Right kidney (tissue), 9 donors: ENCODE measurements at places on chromosomes 7 and 10.

DNA sequence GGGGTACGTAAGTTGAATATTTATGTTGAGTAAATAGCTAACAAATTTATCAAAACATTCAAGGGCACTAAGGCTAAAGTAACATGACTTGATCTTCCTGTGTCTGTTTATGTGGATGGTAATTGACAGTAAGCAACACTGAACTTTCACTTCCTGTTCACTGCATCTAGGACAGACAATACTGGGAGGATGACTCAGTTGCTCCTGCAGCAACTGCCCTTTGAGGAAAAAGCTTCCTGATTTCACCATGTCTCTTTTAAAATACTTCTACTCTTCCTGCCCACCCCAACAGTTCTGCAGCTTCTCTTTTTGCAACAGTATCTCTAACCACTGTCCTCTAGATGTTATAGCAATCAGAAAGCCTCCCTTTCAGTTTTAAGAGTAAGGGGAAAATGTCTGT, 76.6 kb upstream of the HGF start:
- DNase-seq = no peak

- DNase-seq = no peak
Measured at GRCh38 chr10:61262486-61263261, 190.5 kb downstream of the TMEM26 start.

DNA sequence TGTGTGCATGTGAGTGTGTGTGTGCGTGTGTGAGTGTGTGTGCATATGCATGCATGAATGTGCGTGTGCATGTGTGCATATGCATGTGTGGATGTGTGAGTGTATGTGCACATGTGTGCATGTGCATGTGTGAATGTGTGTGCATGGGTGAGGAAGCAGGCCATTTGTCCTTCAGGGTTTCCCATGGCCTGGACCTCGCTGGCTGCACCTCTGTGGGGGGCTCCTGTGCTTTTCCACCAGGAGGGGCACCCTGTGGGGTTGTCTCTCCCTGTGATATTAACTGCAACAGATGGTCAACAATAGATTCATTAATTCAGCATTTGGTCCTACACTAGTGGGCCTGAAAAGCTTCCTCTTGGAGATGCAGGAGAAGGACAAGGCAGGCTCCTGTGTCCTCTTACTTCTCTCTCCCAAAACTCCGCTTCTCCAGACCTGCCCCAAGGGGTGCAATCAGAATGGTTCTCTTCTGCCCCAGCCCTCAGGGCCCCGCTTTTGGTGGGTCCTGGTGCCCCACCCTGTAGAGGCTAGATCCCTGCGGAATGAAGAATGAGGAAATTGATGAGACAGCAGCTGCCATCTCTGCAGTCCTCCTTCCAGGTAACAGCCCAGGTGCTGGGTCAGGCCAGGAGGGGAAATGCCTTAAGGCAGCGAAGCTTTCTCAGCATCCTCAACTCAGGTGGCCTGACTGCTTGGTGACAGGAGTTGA, 41.5 kb upstream of the NUB1 start:
- DNase-seq = no peak

- no peak for DNase-seq
Measured at GRCh38 chr10:133039803-133040165, 47.9 kb upstream of the ADGRA1 start.

DNA sequence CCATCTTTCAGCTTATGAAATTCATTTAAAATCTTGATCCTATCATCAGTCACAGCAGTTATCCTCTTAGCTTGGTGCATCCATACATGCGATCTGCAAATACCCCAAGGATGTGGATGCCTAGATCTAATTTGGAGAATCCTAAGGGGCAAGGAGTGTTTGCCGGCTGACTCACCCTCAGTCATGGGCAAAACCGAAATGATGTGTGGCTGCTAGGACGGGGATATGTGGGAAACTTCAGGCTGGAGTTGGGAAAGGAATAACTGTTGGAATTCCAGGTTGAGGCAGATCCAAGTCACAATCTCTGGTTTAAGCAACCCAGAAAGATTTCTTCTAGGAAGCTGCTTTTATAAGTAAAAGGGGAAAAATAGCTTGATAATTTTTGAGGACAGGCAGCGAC, 19.7 kb upstream of the GOT1 start:
- DNase-seq = no peak

DNA sequence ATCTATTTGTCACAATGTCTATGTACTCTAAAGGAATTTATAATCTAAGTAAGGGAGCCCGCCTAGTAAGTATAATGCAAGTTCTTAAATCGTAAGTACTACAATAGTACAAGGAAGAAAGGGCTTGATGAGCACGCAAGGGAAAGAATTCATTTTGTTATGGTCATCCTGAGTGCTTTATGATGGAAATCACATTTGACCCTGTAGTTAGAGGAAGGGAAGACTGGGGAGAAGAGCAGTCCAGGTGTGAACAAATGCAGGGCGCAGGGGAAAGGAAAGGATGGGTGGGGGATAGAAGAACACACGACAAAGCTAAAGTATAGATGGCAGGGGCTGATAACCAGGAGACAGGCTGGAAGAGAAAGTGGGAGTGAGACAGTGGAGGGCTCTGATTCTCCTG, 88.2 kb upstream of the ARMC3 start:
- DNase-seq = no peak

DNA sequence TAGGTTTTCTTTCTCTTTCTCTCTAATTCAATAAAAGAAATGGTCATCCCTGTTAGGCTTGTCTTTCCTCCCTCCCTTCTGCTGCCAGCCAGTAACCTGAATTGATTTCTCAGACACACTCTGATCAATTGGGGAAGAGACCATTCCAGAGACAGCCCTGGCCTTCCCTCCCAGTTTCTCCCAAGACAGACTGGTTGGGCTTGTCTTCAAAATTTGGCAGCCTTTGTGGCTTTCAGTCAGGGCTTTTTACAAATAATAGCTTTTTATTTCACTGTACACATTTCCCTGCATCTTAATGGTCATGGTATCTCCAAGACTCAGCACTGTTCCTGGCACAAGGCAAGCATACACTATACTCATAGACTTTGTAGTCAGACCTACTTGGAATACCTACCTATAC, 33.9 kb downstream of the BCAP29 start:
- no peak for DNase-seq

- DNase-seq = no peak
Measured at GRCh38 chr7:54060643-54061042, 481.5 kb upstream of the VSTM2A start.

GRCh38 chr7:128100225-128100948, 69.2 kb upstream of the LRRC4 start:
- DNase-seq = no peak

- DNase-seq = no peak
Measured at GRCh38 chr10:85618841-85619240, 747.8 kb downstream of the GRID1 start.

DNA sequence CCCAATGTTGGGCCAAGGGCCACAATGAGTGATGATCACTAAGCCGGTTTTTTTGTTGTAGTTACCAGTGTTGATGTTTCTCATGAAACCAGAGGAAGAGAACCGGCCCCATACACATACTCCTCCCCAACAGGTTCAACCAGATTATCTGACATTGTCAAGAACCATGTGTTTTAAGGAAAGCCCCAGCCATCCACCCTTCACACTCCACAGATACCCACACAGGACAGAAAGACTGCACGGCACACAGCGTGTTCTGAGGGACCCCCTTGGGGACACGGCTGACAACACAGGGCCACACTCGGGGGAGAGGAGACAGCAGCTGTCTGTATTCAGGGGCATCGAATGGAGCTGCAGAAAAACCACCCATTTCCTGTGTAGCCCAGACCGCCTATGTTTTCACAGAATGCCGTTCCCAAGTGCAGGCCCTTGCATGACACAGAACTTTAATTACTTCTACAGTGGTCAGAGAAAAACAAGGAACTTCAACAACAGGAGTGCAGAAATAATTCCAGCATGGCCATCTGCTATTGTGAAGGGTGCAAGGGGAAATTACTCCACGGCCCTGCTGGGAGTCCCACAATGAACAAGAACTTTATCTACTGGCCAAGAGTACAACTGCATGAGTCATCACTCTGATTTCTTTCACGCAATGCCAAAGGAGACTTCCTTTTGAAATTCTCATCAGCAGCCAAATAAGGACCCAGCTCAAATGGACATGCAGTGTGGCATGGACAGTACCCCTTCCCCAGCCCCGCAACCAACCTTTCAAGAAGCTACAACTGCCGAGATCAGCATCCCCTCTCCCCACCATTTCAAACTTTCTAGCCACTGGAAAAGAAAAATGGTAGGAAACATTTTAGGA, 2.3 kb downstream of the KLF6 start:
- peak; percentile 58 for DNase-seq

DNA sequence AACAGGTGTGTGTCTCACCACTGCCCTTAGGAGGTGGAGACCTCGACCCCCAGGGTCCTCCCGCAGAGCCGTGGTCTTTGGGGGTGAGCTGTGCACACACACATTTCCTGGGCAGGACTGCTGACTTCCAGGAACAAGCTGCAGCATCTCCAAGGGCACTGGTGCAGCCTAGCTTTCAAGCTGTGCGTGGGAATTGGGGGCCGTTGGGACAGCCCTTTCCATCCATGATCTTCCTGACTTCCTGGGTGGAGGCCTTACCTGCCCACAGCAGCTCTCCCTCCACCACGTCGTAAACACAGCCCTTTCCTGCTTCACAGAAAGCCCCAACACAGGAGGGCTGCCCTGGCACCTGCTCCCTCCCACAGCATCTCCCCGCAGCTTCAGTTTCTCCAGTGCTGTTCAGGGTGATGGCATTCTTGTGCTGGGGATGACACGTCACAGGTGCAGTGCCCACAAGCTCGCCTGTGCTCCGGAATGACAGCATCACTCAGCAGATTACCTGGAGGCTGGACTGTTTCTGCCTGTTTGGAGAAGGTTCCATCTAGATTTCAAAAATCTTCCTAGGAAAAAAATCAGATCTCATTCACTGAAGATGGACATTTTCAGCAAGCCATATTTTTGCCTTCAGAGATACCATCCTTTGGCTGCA, 208.0 kb upstream of the PPP2R2D start:
- DNase-seq = no peak

- no peak for DNase-seq
Measured at GRCh38 chr10:2887391-2888070, 179.8 kb upstream of the PFKP start.

GRCh38 chr7:140656548-140657515, 15.9 kb upstream of the ADCK2 start:
- no peak for DNase-seq

GRCh38 chr7:55155351-55156117, 136.7 kb downstream of the EGFR start:
- no peak for DNase-seq

DNA sequence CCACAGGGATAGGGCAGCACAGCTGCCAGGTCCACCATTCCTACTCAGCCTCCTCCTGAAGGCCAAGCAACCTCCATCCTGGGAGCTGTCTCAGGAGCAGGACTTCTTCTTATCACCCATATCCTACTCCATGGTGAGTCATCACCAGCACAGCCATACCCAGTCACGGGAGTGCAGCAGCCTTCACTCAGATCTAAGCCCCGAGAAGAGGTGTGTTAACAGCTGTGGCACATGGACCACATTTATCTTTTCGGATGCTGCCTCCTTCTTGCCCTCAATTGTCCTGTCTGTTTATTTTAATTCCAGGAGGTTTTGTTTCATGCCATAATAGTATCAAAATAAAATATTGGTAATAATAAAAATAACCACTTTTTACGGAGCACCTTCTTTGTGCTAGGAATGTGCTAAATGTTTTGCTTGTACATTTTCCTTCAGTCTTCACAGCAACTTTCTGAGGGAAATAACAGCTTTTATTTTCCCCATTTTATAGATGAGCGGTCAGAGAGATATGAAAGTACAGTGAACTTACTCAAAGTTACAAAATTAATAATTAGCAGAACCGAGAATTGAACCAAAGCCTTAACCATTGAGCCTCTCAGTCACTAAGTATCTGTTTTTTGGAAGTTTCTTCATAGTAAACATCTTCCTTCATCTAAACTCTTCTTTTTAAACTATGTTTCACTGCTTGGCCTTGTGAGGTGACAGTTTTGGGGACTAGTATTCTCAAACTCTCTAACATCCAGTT, 2.5 kb upstream of the KEL start:
- no peak for DNase-seq

DNA sequence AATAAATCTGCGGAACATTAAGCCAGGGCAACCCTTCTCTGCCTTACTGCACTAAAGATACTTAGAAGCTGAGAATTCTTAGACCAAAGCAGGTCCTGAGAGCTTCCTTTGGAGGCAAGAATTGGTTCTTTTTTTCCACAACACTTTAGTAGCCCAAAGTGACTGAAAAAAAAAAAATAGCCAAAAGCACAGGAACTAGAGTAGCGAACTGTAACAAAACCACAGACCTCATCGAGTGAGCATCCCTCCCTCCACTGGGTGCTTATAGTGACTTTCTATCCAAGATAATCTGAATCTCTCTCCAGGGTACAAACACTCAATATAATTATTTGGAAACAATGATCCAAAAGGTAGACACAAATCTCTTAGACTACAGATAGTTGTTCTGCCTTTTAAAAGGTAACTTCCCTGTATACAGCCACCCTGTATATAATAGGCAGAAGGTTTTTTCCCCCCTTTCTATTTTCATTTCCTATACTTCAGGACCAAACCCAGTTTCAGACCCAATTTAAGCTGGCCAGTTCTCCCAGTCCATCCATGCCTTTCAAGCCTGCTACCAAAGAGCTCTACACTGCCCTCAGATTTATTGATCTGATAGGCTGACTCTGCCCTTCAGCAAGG, 31.6 kb upstream of the KCNIP2 start:
- no peak for DNase-seq

DNA sequence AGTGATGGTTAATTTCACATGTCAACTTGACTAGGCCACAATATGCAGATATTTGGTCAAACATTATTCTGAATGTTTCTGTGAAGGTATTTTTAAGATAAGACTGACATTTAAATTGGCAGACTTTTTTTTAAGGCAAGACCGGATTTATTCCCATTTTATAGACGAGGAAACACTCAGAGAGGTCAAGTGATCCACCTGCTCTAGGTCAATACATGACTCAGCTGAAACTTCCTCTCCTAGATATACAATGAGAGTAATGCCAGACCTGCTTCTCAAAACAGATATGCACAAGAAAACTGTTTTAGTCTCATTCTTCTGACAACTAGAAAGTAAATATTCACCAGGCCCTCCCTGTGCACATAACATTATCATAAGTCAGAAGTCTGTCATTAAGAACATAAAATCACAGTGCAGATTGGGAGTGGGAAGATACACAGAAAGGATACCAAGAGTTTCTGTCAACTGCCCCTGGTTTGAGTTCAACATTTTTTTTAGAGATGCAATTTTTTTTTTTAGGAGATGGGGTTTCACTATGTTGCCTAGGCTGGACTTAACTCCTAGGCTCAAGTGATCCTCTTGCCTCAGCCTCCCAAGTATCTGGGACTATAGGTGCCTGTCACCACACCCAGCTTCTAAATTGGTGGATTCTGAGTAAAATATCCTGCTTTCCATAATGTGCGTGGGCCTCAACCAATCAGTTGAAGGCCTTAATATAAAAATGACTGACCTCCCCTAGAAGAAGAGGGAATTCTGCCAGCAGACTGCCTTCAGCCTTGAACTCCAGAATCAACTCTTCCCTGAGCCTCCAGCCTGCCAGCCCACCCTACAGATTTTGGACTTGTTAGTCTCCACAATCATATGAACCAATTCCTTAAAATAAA, 121.4 kb downstream of the ZFAND4 start:
- no peak for DNase-seq

DNA sequence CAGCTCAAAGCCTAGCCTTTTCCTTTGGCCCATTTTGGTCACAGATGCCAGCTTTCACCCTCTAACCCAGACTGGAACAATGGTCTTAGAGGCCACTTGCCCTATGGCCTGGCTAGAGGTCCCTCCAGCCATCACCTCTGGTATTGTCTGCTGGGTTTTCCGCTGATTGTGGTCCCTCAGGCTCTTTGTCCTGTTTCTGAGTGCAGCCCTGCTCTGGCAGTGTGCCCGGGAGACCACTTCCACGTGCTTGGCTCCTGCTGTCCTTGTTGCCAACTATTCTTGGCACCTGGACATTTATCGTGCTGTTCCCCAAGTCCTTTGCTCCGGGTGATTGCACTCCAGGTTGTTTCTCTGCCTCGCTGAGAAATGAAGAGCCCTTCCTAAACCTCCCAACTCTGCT, 53.3 kb upstream of the FAM180A start:
- DNase-seq = no peak
